Pericardium fibroblast (primary cell): ENCODE measurements at places on chromosomes 16 and 17. TPM values are rescaled to one million over a fixed set of nuclear protein-coding genes. Genes with fewer than 3 reads are reported as not detected.

Gene PRSS22
- not detected in 2 replicates for total RNA-seq

Gene LRRC36
- not detected in 2 replicates for total RNA-seq

Gene MIEF2
- total RNA-seq, result 12.5 and 23.9 TPM in 2 replicates

Gene RANBP10
- 5.0 and 5.2 TPM in 2 replicates for total RNA-seq

Gene PPL
- total RNA-seq, result 13.3 and 49.7 TPM in 2 replicates

Gene SLFN11
- total RNA-seq, result 24.9 and 26.1 TPM in 2 replicates

Gene MAP1LC3B
- total RNA-seq, result 48.5 and 50.1 TPM in 2 replicates

Gene NKD1
- total RNA-seq, result 2.6 and 6.3 TPM in 2 replicates

Gene ADAP2
- total RNA-seq, result not detected in 2 replicates

Gene SDR42E1
- total RNA-seq, result under 0.01 TPM in 1 of 2 replicates, not detected in the other

Gene ELOB
- 326 and 385 TPM in 2 replicates for total RNA-seq

Gene MEOX1
- total RNA-seq, result 0.34 TPM in 1 of 2 replicates, not detected in the other
